ENCODE measurements at places on chromosomes 2 and 18.

DNA sequence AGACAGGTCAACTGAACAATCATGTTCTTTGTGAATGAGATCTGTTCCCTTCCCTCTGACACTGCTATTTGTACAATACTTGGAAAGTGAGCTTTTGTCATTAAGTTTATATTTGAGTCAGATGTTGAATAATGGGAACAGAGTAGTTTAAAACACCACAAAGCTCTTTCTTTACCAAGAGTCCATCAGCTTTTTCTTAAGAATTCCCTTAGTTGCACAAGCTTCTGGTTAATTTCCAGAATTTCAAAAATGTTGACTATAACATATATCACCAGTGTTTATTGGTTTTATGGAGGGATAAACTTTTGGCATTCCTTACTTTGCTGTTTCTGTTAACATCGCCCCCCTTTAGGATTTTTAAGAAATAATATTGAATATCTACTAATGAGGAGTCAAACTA is 403.7 kb downstream of the CCDC85A start:
- no peak for DNase-seq

GRCh38 chr2:191657977-191658376 is 20.0 kb upstream of the NABP1 start:
- no peak for DNase-seq

GRCh38 chr18:13548106-13548819 is 178.1 kb downstream of the FAM210A start:
- no peak for DNase-seq

- DNase-seq, result no peak
Observed at GRCh38 chr2:120456867-120457266, 110.9 kb downstream of the INHBB start.

- no peak for DNase-seq
Observed at GRCh38 chr18:79588636-79589481, 90.7 kb upstream of the CTDP1 start.

DNA sequence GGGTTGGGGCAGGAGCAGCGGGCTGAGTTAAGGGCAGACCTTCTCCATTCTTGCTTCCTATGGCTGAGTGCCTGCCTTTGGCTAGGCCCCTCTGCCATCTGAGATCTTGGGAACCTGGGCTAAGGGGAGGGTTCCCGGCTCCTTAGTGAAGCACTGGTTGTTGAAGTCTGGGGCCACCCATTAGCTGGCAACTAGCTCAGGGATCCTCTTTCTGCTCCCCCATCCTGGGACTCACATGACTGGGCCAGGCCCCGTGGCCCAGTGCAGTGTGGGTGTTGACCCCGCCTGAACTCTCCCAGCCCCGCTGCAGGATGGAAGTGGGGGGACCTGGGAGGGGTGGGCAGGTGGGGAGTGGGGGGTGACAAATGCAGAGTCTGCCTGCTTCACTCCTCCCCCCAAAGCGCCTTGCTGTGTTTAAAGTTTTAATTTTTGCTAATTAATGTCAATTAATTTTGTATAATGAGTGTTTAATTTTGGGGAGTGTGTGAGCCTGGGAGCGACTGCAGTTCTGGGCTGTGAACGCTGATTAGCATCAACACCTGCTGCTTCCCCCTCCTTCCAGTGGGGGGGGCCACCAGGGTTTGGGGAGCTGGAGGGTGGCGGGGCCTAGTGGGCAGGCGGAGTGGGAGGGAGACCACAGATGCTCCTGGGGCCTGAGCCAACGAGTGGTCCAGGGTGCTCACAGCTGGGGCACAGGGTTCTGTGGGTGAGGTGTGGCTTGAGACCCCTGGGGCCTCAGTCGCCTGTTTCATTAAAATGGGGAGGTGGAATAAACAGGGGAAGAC is 55.2 kb downstream of the EMX1 start:
- no peak for DNase-seq

DNA sequence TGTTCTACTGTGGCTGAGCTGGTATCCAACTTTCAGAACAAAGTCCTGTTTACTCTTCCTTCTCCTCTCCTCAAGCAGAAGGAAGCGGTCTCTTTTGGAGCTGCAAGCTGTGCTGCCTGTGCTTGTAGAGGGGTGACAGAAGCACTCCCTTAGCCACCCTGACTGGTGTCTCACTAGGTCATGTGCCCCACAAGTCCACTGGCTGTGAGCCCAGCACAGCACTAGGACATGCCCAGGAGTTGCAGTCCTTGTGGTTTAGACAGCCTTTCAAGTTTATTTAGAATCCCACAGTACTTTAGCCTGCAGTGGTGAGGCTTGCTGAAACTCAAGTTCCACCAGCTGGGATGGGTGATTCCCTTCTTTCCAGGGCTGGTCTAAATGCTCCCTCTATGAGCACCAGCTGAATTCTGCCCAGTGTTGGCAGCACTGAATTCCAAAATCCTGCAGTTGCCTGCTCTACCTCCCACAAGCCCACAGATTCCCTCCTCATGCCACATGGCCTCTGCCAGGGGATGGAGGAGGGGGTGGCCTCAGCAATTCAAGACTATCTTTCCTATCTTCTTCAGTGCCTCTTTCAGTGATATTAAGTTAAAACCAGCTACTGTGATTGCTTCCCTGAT is 61.2 kb downstream of the CCDC85A start:
- no peak for DNase-seq

DNA sequence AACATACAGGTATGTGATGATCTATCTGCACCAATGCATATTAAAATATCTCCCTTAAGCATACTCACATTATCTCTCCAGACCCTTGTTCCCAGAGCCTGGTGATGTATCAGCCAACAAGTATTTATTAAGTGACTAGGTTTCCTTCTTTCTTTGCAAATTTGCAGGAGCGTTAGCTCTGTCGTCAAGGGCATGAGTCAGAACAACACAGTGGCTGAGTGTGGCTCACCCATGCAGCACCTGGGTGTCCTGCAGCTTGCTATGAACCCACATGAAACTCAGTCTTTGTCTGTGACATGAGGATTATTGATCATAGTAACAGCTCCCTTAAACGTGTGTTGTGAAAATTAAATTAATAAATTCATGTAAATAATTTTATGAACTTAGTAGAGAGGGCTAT is 96.6 kb downstream of the PIEZO2 start:
- DNase-seq, result no peak

DNA sequence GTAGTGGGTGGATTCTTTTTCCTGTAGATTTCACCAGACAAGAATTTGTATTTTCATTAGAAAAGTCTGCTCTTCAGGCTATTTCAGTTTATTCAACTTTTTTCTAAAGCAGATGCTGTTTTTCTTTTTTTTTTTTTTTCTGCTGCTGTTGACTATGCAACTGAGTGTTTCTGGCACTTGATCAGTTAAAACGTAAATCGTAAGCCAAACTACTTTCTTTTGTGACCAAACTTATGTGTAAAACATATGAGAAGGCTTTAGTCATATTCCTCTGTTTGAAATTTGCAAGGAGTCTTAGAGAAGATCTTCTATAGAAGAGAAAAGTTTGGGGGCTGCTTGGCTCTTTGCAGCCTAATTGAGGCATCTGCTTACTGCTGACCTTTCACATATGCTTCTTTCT is 170.1 kb downstream of the PARD3B start:
- DNase-seq, result no peak

DNA sequence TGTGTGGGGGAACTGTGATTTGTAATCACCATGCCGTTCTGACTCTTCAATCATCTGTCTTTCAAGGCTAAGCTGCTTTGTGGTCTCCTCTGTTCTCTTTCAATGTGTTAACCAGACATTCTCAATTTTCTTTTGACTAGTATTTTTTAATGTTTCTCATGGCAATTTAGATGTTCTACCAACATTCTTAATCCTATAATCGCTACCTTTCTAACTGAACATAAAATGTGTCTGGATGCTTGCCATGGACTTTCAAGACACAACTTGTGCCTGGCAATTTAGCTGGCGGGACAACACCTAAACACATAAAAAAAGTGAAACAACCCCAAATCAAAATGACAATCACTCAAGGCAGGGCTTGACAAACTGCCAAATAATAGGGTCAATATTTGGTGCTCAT is 135.0 kb upstream of the ACKR3 start:
- no peak for DNase-seq

DNA sequence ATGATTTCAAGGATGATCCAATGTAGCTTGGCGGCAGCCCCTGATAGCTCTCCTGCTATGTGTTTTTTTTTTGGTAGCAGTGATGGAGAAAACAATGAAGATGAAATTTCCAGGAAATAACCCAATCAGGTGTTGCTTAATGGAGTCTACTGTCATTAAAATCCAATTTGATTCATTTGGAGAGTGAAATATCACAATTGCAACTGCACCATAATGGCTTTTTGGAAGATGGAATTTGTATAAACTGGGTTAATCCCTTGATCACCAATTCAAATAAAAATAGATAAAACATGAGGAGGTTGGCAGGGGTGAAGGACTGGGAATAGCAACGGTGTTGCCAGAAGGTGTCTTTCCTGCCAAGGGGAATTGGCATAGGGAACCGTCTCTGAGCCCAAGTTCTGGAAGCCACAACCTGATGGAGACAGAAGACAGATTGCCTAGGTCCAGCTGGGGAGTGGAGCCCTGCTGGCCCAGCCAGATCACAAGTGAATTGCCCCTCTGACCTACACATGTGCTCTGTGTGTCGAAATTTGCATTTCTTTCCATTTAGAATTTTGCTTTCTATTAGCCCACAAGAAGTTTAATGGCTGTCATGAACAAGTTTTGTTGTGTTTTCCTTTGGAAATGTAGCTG is 170.3 kb upstream of the SPRED2 start:
- no peak for DNase-seq

DNA sequence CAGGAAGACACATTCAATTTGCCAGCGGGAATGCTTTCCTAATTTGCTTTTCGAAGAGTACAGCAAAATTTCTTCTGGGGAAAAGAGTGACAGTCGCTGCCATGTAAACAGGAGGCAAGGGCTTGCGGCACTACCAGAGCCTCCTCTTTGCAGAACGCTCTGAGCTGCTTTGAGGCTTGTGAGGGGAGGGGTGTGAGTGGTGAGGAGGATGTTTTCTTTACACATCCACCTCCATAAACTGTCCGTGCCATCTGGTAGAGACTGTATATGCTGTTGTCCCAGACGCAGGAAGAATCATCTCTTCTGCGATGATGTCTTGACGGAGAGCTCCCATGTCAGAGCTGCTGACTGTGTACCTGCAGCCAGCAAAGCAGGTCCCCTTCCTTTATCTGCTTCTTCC is 138.0 kb downstream of the SOCS6 start:
- no peak for DNase-seq

DNA sequence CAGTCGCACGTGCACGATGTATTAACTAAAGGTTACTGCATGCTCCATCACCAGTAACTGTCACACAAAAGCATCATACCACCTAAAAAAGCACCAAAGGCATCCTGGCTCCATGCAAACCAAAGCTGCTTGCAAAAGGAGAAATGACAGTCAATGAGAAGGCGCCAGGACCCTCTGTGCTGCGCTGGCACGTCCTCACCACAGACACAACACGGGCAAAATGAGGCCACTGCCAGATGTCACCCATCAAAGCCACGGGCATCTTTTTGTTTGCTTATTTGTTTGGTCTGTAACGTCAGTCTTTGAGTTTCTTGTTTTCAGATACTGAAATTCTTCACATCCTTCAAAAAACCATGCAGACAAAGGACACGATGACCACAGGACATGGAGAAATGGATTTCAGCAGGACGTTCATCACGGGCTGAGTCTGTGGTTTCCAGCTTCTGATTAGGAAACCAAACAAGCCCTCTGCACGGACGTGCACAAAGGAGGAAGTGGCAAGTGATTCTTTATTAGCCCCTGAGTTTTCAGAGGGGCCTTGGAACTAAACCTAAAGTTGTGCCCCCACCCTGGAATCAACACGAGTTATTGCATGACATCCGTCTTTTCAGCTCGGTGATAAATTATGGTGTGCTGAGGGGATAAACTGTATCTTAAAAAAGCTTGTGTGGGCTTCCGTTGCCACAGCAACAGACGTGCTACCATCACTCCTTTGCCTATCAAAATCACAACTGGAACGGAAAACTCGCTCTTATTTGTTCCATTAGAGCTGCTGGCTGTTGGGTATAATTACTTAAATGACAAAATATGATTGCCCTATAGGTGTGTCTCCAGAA is 181.8 kb downstream of the EIPR1 start:
- DNase-seq, result no peak

GRCh38 chr2:185857691-185858090 is 119.1 kb downstream of the FSIP2 start:
- no peak for DNase-seq
